ENCODE measurements at places on chromosomes 2 and 18.

DNA sequence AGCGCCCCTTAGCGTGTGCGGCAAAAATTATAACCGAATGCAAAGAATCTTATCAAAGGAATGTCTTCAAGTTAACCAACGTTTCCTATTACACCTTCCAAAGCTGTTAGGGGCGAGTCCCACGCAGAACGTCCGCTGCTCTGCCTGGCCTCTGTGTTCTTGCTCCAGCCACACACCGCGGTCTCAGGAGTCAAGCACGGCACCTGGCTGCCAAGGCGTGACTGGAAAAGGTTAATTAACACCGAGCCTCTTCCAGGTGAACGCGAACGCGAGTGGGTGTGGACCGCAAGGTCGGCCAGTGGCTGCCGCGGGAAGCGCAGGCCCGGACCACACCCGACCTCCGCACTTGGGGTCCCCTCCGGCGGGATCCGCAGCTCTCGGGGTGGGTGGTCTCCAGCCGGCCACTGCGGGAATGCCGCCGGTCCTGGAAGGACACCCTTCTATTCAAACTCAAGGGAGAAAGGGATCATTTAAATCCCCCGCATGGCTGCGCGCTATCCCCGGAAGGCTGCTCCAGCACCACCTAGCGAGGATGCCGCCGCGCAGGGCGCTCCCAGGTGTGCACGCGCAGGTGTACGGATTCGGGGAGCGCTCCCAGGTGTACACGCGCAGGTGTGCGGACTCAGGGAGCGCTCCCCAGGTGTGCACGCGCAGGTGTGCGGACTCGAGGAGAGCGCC is 830 bp downstream of the CYB5A start:
- DNase-seq, result peak; percentile 69

- no peak for DNase-seq
Observed at GRCh38 chr2:200379481-200380090, 73.1 kb downstream of the SPATS2L start.

- no peak for DNase-seq
Observed at GRCh38 chr2:160703648-160704585, 210.3 kb upstream of the RBMS1 start.

DNA sequence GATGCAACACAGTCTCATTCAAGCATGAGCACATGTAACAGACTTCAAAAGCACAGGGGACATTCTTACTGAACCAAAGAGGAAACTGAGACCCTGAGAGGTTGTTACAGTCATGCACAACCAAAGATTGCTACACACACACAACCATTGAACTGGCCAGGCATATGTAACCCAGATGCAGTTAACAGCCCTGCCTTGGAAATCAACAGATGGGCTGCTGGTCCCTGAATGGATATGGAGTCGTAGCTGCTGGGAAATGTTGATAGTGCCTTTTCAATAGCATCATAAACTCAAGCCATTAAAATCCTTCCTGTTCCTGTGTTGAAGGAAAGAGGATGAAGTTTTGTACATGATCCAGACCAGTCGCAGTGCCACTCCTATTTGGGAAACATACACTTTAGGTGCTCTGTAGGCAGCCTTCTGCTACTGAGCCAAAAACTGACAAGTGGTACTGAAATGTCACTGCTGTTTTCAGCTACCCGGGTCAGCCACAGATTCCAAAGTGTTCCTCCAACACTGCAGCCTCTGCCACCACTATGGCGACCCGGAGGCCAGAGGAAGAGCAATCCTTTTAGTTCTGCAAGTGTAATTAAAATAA is 143.9 kb downstream of the CCBE1 start:
- no peak for DNase-seq

GRCh38 chr2:4980995-4981394 is 711.2 kb upstream of the SOX11 start:
- DNase-seq, result no peak

- no peak for DNase-seq
Observed at GRCh38 chr2:73997813-73998212, 13.1 kb downstream of the TET3 start.

DNA sequence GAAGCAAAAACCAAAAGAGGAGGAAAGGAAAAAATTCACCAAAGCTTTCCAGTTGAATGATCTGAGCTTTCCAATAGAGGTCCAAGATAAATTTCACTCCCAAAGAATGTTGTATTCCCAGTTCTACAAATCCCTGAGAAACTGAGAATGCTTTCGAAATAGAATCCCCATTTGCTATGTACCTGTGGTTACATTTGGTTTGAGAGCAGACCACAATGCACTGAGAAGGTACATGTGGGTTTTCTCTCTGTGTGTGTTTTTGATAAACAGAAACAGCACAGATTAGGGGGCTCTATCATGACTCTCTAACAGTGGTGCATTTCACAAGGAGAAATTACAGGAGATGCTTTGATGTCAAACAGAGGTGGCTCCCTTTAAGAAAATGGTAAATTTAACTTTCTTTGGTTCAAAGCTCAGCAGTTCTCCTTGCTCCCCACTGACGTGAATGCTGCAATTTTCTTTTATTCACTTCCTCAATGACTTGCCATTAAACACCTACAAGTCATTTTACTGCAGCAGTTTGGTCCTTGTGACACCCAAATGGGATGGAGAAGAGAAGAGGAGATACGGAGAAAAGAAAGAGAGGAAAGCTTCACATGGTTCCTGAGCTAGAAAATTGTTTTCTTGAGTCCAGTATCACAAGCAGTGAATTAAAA is 108.7 kb downstream of the EPHA4 start:
- DNase-seq, result no peak

DNA sequence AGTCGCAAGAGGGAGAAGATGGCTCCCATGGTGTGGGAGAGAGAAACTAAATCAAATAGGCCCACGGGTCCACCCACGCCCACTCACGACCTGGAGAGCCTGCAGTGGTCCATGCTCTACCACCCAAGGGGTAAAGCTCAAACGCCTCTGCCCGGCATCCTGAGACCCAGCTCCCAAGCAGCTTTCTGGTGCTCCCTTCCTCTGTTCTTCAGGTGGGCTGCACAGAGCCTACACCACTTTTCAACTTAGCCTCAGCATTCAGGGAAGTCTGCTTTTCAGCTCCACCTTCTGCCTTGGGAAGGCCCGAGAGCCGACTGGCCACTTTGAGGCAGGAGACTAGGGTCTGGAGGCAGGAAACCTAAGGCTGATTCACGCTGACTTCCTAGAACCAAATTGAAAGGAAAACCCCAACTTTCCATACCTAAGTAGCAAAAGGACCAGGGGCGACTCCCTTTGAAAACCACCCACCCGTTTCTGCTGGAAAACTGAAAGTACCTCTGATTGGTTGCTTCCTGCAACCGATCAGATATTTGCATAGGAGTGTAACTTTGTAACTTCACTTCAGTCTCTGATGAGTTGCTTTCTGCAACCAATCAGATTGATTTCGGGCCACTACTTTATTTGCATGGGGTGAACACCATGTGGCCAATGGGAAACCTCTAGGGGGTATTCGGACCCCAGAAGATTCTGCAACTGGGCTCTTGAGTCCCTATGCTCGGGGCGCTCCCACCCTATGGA is 26.8 kb upstream of the SPATA3 start:
- no peak for DNase-seq

DNA sequence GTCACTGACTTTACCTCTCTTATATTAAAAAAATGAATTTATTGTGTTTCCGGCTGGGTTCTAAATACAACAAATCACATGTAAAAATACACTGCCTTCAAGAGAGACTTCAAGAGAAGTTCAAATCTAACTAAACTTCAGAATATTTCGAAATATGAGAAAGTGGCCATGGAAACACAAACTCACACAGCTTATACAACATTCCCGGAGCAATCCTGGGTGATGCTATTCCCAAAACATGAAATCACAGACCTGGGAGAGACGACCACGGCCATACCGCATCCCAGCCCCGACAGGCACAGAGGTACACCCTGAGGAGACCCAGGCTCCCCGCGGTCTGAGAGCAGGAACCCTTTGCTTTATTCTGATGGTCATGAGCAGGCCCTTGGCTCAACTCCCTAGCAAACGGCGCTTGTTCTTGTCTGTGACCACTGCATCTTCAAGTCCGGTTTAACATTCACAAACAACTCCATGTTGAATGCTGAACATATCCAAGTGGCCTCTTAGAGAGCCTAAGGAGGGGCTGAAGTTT is 185.4 kb upstream of the REV1 start:
- no peak for DNase-seq

DNA sequence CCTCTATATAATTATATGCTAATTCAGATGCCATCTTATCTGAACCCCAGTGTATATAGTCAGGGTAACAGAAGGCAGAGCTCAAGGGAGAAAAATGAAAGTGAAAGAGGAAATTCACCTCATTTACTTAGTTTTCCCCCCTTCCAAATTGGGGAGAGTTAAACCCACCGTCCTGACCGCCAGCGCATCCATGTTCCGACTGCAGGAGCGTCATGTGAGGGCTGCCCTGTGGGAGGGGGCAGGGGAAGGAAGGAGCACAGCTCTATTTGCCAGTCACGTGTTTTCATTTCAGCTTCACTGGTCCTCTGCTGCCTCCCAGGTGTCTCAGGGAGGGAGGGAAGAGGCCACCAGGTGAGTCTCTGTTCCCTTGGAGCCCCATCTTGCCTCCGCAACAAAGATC is 13.2 kb downstream of the CNNM4 start:
- no peak for DNase-seq

DNA sequence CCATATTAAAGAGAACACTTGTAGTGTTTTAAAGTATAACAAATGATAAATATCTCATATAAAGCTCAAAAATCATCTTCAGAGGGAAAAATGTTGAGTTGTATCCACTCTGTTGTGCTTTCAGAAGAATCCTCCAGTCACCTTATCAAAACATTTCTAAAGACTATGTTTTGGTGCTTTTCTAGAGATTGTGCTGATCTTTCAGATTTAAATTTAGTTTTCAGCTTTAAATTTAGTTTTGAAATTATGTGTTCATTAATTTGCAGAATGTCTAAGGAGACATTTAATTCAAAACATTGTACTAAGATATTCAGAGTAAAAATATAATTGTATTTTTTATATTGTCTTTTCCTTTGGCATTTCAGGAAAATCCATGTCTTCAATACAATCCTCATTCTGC is 303.1 kb upstream of the KYNU start:
- DNase-seq, result no peak

GRCh38 chr2:127592761-127593227 is 53.2 kb upstream of the GPR17 start:
- no peak for DNase-seq

- no peak for DNase-seq
Observed at GRCh38 chr2:229129738-229130371, 141.2 kb downstream of the PID1 start.

GRCh38 chr2:186771850-186772463 is 77.0 kb downstream of the ZSWIM2 start:
- no peak for DNase-seq

GRCh38 chr2:238237431-238238135 is 2.3 kb downstream of the HES6 start:
- DNase-seq, result no peak

GRCh38 chr2:117984208-117984607 is 29.7 kb downstream of the CCDC93 start:
- DNase-seq, result no peak

GRCh38 chr2:49371128-49371701 is 216.9 kb upstream of the FSHR start:
- no peak for DNase-seq

DNA sequence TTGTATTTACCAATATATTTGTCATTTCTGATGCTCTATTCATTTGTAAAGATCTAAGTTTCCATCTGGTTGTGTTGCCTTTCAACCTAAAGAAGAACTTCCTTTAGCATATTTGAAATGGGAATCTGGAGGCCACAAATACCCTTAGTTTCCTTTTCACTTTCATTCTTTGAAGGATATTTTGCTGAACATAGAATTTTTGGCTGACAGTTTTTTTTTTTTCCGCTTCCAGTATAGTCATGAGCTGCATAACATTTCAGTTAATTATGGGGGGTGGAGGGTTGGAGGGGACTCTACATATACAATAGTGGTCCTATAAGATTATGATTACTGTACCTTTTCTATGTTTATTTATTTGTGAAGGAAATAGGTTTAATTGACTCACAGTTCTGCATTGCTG is 83.9 kb downstream of the CERS6 start:
- DNase-seq, result no peak

- no peak for DNase-seq
Observed at GRCh38 chr18:69978732-69979715, 31.4 kb upstream of the CD226 start.

- DNase-seq, result no peak
Observed at GRCh38 chr2:83113953-83114352, 1345.1 kb downstream of the SUCLG1 start.

GRCh38 chr2:64062840-64063239 is 43.6 kb upstream of the VPS54 start:
- no peak for DNase-seq

GRCh38 chr2:27281442-27281841 is 787 bp upstream of the TRIM54 start:
- DNase-seq, result no peak

DNA sequence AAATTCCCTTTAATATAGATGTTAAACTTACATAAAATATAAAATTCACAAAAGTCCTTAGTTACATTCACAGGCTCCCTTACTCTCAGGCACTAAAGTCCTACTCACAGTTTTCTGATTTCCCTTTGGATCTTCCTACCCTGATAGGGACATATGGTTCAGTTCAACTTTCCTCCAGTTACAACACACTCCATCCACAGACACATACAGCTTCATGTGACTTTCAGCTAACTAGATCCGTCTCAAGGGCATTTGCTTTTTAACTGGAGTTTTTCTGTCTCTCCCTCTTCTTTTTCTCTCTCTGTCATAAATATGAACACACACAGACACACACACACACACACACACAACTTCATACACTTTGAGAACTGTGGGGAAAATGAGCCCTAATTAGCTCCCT is 419.2 kb downstream of the LRP1B start:
- no peak for DNase-seq
